ENCODE measurements at places on chromosomes 3 and 15.

DNA sequence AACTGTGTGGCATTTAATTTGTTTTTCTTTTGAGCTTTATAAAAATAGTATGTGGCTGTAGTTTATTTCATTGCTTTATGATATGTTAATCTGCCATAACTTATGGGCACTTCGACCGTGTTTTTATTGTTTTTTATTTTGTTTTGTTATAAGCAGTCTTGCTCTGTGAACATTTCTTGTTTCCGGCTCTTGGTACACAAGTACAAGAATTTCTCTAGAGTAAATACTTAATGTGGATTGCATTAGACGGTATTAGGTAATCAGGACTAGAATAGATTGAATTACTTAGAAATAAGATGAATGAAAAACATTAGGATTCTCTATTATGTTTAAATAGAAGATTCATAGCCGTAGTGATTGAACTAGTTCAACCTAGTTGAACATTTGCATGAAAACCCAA is 2.1 kb downstream of the ZFAND6 start:
- DNase-seq: no peak

GRCh38 chr3:75329476-75330097 is 334.5 kb upstream of the FRG2C start:
- no peak for DNase-seq

GRCh38 chr3:126837773-126838172 is 133.7 kb downstream of the CHCHD6 start:
- no peak for DNase-seq

GRCh38 chr15:95663156-95664100 is 667.1 kb upstream of the NR2F2 start:
- peak; percentile 1 for DNase-seq

GRCh38 chr3:120102232-120102631 is 8.0 kb upstream of the GSK3B start:
- DNase-seq: no peak

GRCh38 chr3:153820035-153820434 is 301.2 kb upstream of the ARHGEF26 start:
- DNase-seq: no peak

GRCh38 chr3:14178247-14179113 is at the start of the genes LSM3 and XPC:
LSM3 (plus strand) TSS chr3:14178817; CDS start chr3:14178861, 44 bp downstream.
XPC (minus strand) TSS chr3:14178601; CDS start chr3:14178568, 33 bp downstream.
- DNase-seq: peak; percentile 96

DNA sequence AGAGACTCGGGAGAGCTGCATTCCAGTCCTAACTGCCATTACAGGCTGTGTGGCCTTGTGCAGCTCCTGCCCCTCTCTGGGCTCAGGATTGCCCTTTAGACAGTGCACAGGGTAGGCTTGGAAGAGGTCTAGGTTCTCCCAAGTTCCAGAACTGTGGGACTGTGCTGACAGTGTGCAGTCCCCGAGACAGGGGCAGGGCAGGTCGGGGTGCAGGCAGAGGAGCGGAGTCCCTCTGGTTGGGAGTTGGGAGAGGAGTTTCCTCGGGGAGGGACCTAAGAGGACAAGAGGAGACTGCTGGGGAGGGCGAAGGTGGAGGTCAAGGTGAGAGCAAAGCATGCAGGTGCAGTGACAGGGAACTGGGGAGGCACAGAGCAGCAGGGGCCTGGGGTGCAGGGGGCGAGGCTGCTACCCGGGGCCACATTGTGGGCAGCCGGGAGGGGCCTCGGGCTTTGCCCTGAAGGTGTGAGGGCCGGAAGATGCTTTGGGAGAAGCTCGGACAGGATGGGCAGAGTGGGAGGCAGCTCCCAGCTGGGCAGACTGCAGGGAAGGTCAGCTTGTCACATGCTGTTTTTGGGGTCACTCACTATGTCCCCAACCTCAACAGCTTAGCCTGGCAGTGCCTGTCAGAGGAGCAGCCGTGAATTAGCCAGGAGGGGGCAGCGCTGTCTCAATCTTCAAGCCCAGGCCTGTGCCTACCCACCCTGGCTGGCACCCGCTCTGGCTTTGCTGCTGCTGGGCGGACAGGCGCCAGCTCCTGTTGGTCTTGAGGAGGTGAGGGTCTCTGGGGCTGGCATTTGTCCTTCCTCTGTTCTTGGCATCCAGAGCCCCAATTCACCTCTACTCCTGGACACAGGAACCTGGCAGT is 15.4 kb upstream of the CSPG4 start:
- no peak for DNase-seq

DNA sequence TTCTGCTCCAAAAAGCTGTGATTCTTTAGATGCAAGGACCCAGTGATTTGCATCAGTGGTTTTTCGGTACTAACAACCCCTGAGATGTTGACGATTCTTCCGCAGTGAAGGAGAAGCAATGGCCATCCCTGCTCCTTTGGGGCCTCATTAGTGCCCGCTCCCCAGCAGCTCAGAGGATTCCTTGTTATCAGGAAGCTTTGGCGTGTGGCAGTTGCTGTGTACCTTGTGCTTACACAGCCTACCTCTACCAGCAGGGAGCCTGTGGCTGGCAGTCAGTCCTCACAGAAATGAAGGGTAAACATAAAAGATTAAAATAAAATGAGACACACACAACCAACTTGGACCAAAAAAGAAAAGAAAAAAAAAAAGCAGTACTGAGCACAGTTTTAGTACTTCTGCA is 55.2 kb downstream of the CNTN3 start:
- DNase-seq: no peak

DNA sequence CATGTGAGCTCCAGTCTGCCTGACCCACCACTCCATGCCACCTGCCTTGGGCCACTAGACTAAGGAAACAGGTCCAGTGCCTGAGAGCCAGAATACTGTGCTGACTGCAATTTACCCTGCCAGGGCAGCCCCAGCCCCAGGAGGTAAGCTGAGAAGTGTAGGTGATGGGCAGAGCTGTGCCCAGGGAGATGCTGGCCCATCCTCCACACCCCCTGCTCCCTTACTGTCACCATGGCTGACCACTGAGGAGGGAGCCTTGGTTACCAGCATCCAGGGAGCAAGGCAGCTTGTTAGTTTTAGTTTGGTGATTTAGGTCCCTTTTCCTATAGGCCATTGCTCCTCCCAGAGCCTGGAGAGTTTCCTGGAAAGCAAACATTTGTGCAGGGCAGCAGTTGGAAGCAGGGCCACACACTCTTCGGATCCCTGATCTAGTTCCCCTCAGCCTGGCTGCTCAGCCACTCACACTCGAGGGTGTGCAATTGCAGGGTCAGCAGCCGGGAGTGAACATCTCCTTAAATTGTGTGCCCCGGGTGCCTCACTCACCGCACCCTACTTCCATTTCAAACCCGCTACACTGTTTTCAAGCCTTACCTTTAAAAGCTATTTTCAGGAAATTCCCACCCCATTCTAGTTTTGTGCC is 2.0 kb downstream of the GALNT15 start:
- no peak for DNase-seq

DNA sequence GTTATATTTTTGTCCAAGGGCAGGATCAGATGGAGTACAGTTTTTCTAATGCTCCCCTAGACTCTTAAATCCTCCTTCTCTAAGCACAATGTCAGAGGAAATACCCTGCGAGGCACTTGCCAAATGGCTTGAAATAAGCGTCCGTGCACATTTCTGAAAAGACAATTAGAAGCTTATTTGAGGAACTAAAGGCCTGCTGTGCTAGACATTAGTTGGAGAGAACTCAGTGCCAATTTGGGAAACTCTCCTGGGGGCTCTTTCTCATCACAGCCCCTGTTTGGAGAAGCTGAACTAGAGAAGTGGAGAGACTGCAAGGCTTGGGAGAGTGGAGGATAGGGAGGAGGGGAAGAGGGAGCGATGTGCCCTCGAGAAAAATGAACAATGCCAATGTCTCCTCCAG is 247.6 kb upstream of the C2CD4B start:
- no peak for DNase-seq

All from epithelial cell of prostate (primary cell).